ENCODE measurements at places on chromosomes 1 and 21.

DNA sequence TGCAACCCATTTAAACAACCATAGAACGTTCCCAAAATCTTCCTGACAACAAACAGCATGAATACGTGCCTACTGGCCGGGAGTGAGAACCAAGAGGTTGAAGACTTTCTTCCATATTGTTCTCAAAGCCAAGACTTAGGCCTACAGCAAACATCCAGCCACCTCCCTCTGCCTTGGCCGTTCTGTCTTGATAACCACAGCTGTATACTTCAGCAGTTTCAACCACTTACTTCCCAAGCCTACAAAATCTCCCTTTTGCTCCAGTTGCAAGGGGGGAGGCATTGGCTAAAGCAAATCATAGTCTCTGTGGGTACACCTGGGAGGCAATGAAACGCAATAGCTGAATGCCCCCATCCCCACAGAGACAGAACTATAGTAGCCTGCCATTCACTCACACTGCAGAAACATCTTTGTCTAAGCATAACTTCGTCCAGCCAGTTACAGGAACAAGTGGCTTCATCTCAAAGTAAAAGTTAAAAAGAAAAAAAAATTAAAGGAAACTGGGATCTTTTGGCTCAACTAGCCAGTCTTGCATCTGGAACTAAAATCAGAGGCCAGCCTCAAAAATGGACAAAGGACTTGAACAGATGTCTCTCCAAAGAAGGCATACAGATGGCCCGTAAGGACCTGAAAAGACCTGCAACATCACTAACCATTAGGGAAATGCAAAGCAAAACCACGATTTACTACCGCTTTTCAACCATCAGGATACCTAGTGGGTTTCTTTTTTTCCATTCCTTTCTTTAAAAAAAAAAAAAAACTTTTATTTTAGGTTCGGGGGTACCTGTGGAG, 186.0 kb downstream of the PSMG1 start:
- no peak for DNase-seq

- no peak for DNase-seq
Observed at GRCh38 chr1:245079021-245079609, 75.7 kb upstream of the KIF26B start.

- DNase-seq, result no peak
Observed at GRCh38 chr1:27327964-27328363, 6.0 kb downstream of the TMEM222 start.

DNA sequence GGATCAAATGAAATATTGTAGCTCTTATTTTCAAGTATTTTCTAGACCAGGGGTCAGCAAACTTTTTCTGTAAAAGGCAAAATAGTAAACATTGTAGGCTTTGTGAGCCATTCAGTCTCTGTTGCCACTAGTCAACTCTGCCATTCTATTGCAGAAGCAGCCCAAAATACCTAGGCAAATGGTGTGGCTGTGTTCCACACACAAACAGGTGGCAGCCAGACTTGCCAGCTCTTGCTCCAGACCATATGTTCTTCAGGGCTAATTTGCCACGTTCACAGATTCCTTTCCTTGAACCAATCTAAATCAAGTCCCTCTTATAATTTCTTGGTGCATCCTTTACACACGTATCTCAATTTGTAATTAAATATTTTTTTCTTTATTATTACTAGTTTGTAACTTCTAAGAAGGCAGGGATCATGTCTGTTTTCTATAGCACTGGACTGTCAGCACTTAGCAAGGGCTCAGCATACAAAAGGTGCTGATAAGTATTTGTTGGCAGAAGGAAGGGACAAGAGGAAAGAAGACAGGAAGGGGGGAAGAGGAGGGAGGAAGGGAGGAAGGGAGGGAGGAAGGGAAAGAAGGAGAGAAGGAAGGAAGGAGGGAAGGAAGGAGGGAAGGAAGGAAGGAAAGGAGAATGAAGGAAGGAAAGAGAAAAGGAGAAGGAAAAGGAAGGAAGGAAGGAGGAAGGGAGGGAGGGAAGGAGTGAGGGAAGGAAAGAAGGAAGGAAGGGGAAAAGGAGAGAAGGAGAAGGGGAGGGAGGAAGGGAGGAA, 106.5 kb upstream of the EDEM3 start:
- DNase-seq, result no peak

DNA sequence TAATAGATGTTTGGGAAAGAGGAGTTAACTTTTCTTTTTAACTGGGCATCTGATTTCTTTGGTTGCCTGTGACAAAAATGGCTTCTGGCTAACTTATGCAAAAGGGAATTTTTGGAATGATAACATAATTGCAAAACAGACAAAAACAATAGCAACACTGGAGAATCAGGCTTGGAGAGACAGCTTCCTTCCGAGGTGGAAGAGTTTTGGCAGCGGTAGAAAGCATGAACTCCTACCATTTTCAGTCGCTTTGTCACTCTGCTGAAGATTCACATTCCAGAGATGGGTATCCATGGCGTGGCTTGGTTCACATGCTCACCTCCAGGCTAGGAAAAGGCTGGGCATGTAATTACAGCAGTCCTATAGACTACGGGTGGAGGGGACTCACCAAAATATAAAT, 17.2 kb upstream of the FGGY start:
- DNase-seq, result no peak
